ENCODE measurements at places on chromosomes 1 and 21.

DNA sequence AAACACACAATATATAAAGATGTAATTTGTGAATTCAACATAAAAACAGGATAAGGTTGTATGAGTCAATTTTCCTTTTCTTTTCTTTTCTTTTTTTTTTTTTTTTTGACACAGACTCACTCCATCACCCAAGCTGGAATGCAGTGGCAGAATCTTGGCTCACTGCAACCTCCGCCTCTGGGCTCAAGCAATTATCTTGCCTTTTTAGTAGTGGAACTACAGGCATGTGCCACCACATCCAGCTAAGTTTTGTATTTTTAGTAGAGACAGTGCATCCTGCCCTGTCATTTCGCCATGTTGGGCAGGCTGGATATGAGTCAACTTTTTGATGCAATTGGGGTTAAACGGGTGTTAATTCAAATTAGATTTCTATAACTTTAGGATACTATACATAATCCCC is 10.3 kb upstream of the SPRR2B start:
- no peak for DNase-seq

- DNase-seq, result no peak
Measured at GRCh38 chr1:246661451-246661850, 62.8 kb upstream of the SCCPDH start.

- no peak for DNase-seq
Measured at GRCh38 chr1:239306426-239306825, 79.9 kb upstream of the CHRM3 start.

- no peak for DNase-seq
Measured at GRCh38 chr1:198612471-198613260, 26.2 kb upstream of the PTPRC start.

- no peak for DNase-seq
Measured at GRCh38 chr1:118949315-118949714, 38.8 kb downstream of the TBX15 start.

DNA sequence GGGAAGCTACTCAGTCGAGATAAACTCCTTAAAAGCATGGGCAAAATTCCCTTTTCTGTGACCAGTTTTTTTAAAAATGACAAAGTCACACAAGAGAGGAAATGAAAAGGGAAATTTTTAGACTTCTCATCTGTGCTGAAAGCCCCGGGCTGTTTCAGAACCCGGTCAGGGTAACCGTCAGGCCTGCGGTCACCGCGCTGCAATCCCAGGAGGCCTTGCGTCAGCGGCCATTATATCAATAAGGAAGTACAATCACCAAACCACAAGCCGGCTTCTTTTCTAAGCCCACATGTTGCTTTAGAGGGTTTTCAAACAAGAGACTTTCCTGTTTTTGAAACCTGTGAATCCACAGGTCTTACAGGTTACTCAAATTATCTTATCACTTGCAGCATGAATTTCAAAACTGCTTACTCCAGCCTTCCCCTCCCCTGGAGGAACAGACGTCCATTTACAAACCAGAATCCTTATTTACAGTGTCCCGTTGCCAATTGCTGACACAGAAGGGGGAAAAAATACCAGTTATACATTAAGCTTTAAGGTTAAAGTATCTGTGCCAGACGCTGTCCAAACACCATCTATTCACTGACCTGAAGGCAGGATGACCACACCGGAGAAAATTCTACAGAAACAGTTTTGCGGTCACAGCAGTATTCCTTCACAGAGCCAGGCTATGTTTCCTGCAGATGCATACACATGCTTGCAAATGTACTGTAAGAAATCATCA is 165.3 kb downstream of the TOMM20 start:
- peak; percentile 87 for DNase-seq

DNA sequence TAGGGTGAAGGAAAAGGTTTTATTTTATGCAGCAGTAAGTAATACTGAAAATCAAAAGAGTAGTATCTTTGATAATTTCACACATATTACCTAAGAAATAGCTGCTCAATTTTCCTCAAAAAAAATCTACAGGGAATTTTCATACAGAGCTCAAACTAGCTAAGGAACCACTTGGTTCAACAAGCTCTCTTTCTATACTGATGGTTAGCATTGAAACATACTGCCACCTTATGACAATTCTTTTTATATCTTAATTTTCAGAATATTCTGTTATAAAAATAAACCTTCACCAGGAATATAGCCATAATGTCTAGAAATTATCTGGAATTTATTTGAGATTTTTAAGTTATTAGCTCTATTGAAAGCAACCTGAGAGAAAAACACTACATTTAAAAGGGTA is 142.1 kb downstream of the DPYD start:
- DNase-seq, result no peak

GRCh38 chr1:239287296-239287695 is 99.1 kb upstream of the CHRM3 start:
- no peak for DNase-seq

DNA sequence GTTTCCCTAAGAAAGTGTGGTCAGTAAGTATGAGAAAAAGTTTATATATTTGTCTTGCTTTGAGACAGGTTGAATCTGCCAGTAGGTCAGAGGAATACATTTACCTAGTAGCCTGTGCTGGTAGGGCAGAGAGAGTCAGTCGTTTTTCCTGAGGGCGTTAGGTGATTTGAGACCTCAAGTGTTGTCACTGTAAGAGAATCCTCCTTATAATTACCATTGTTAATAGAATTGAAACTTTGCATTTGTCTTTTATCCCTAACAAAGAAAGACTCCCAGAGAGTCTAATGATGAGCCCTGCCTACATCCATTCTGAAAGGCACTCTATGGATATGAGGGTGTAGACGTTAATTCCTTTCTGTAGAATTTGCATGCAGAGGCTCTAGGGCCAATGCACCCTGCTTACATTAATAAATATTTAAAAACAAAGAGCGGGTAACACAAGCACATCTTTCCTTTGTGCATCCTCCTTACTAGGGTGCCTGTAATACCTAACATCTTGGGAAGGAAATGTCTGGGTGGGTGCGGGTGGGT is 16.4 kb downstream of the PBX1 start:
- no peak for DNase-seq

DNA sequence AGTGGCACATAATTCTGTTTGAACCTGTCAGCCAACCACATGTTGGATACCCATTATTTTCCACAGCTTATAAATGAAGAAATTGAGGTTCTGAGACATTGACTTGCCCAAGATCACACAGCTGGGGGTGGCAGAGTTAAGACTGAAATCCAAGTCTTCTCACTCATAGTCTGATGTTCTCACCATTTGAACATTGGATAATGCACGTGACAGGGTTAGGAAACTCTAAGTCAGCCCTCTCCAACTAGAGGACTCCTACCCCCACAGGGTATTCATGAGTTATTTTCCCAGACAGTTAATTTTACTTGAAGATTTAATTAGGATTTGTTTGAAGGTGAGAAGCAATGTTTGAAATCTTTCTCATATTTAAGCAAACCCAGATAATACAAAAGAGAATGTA is 38.1 kb upstream of the C1orf105 start:
- no peak for DNase-seq

DNA sequence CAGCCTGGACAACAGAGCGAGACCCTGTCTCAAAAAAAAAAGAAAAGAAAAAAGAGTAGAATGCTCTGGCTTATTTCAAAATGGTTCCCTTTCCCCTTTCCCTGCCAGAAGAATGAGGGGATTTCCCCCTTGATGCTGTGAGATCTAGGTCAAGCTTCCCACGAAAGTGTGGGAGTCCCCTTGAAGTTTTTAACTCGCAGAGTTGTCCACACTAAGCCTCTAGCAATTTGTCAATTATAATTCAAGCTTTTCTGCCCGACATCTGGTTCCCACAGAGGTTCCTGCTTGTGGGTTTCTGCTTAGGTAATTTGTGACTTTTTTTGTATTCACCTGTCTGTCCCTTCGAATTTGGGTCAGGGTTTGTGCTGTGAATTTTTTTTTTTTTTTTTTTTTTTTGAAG is 62.8 kb downstream of the ZFYVE9 start:
- peak; percentile 18 for DNase-seq
